Forelimb muscle (tissue), 1 donor: ENCODE measurements at places on chromosomes 5 and 9. TPM values are rescaled to one million over a fixed set of nuclear protein-coding genes. Genes with fewer than 3 reads are reported as not detected.

- DNase-seq: no peak
These were observed 75.7 kb downstream of the IRX1 start for GRCh38 chr5:3671337-3671736.

Gene GABRA1
- not detected for polyA plus RNA-seq

GRCh38 chr9:111375817-111376564 lies 46.0 kb upstream of the OR2K2 start:
- DNase-seq: no peak

- DNase-seq: no peak
These were observed 185.0 kb upstream of the DAP start for GRCh38 chr5:10946050-10946449.

GRCh38 chr5:178116143-178116885 lies 3.0 kb downstream of the N4BP3 start:
- DNase-seq: no peak

Gene ACTBL2
- not detected for polyA plus RNA-seq

DNA sequence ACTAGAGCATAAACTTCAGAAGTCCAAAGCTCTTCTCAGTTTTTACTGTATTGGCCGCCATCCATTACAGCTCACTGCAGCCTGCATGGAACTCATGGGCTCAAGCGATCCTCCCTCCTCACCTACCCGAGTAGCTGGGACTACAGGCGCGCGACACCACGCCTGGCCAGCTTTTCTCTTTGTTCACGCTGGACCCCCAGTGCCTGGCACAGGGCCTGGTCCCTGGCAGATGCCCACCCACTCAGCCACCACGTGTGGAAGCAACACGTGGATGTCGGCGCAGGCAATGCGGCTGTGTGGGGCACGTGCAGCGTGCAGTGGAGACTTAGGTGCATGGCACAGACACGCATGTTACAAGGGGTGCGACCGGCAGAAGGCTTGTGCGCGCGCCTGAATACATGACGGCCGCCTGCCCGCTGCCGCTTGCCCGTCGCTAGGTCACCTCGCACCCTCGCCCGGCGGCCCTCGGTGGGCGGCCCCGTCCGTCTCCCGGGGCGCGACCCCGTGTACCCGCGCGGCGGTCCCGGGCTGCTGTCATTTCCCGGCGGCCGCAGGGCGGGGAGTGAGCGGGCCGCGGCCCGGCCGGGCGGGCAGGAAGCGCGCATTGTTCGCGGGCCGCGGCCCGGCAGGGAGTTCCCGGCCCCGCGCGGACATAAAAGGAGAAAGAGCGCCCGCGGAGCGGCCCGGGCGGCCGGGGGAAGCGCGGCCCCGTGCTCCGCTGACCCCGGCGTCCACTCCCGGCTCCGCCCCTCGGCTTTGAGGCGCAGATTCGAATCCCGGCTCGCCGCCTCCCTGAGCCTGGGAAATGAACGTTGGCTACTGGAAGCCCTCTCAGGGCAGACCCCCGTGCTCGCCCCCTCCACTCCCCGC lies 24.1 kb upstream of the PTGS1 start:
- no peak for DNase-seq

GRCh38 chr5:151417712-151418111 lies 29.7 kb upstream of the SLC36A1 start:
- DNase-seq: no peak

Gene IER5L
- polyA plus RNA-seq: 4.0 TPM
